Psoas muscle (tissue), 8 donors: ENCODE measurements at places on chromosomes 1 and 21. TPM values are rescaled to one million over a fixed set of nuclear protein-coding genes. Genes with fewer than 3 reads are reported as not detected.

Gene TAS1R1
- total RNA-seq, result not detected

Gene SLC25A34
- total RNA-seq, result 34.7 TPM

Gene TRIM67
- total RNA-seq, result not detected

Gene EDARADD
- not detected for total RNA-seq

Gene CBS
- total RNA-seq, result 1.7 TPM

Gene DCDC2B
- not detected for total RNA-seq

DNA sequence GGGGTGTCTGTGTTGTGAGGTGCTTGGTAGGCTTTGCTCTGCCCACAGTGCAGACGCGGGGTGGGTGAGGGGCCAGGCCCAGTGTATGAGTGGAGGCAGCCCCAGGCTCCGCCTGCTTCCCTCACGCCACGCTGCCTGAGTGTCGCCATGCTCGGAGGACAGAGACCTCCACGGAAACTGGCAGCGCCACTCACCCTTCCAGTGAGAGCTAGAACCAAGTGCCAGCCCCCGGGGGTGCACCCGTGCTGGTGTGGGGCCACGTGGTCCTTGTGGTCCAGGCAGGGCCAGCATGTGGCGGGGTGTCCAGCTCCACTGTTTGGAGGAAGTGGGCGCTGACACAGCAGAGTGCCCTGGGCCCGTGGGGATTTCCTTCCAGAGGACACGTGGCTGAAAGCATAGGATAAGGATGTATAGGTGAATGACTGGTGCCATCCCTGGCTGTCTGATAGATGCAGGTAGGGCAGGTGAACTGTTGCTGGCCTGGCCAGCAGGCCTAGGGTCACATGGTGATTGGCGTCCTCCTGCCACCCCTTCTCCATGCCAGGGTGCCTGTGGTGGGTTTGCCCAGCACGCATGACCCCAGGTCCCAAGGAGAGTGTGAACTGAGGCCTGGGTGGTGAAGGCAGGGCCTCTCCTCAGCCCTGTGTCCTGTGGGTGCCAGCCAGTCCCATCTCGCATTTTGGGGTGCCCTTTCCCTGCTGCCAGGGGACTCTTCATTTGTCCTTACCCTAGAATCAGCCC is 3.8 kb downstream of the LRRC3 start:
- H3K27ac ChIP-seq, result no peak overlapping the region
- H3K4me1 ChIP-seq, result no peaks in the 10 kb centered on the region
- no peaks in the 10 kb centered on the region for H3K36me3 ChIP-seq
- H3K27me3 ChIP-seq, result peaks cover 10% of the 10 kb centered on the region
- DNase-seq, result no peak

DNA sequence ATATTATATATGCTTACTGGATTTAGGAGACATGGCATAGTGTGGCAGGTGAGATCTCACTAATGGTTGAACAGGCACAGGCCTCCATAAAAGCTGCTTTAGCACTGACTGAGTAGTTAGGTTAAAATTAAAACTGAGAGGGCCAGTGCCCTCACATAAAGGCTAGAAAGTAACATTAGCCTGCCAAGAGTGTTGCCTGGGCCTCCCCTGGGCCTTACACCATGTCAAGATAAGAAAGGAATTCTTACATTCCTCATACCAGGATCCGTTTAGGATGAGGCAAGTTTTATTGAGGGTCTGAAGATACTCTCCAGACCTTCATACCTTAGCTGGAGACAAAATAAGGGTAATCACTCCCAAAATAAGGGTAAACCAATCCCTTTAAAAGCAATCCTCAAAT is 1011.8 kb downstream of the PLA2G4A start:
- DNase-seq, result no peak
- H3K36me3 ChIP-seq, result no peaks in the 10 kb centered on the region
- no peak overlapping the region for H3K4me3 ChIP-seq
- H3K4me1 ChIP-seq, result no peaks in the 10 kb centered on the region
- no peaks in the 10 kb centered on the region for H3K27me3 ChIP-seq

DNA sequence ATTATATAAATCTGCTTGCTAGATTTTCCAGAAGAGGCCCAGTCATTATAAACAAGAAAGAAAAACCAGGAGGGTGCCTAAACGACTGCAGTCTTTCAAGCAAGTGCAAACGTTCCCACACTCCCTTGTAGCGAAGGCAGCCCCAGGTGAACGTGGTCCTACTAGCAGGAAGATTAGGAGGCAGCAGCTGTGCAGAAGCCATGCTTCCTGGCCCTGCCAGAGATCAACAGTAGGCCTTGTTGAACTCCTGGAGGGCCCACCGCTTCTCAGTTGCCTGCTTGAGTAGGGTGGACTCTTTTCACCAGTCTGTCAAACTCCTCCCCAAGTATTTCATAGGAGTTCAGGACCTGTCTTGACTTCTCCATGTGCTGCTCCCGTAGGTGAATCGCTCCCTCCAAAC is 163.0 kb upstream of the GORAB start:
- no peaks in the 10 kb centered on the region for H3K4me1 ChIP-seq

- no peaks in the 10 kb centered on the region for H3K4me1 ChIP-seq
- H3K27me3 ChIP-seq, result peaks cover 66% of the 10 kb centered on the region
- no peaks in the 10 kb centered on the region for H3K36me3 ChIP-seq
- H3K4me3 ChIP-seq, result peak within 1 kb of the TSS; percentile 61
Observed at GRCh38 chr1:207454046-207454964, at the start of gene CR2. Gene CR2 (plus strand): TSS chr1:207454328. CDS start chr1:207454419, 91 bp downstream.

DNA sequence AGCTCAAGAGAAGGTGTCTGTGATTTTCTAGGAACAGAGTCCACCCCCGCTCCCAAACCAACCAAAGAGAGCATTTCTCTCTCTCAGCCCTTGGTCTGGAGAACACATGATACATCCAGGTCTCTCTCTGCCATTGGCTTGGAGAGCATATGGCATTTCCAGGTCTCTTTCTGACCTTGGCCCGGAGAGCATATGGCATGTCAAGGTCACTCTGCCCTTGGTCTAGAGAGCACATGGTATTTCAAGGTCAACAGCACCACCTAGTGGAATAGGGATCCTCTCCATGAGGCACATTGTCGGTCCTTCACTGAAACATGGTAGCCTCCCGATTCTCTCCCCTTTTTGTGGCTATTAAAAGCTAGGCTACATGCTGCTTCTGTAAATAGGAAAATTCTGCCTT is 437.7 kb upstream of the OLFM3 start:
- no peak overlapping the region for H3K4me3 ChIP-seq
- H3K27me3 ChIP-seq, result no peaks in the 10 kb centered on the region
- no peaks in the 10 kb centered on the region for H3K36me3 ChIP-seq
- H3K4me1 ChIP-seq, result no peaks in the 10 kb centered on the region

DNA sequence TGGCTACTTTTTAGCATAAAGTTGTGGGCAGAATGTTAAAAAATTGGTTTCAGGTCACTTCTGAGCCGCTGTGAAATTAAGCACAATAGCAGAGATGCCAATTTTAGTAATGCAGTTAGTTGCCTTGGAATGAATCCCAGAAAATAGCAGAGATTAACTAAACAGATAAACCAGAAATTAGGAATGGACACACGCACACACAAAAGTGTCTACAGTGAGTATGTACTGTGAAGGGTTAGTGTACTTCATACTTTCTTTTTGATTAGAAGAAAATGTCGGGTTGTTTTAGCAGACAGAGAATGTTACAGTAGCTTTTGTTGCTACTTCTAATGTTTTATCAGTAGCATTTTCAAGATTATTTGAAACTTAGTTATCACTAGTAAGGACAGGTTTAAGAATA is 106.7 kb downstream of the LEPR start:
- no peaks in the 10 kb centered on the region for H3K36me3 ChIP-seq
- H3K27me3 ChIP-seq, result peaks cover 20% of the 10 kb centered on the region
- H3K27ac ChIP-seq, result peak overlapping the region; percentile 6
- DNase-seq, result no peak
- H3K4me3 ChIP-seq, result peak overlapping the region; percentile 72

DNA sequence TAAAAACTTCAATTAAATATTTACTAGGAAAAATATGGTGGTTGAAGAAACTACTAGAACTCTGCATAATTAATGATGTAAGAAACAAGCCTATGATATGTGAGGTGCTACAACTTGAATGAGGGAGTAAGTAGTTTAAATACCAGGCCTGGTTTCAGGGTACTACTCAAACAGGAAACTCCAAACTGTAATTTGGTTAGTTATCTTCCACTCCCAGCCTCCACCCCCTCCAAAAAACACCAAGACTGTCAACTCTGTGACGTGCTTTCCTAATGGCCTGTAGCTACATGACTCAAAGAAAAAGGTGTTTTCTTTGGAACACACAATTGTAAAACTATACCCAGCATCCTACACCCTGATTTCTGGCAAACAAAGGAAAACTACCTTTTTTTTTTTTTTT is 55.9 kb upstream of the RCC1 start:
- H3K27me3 ChIP-seq, result no peaks in the 10 kb centered on the region
- H3K4me1 ChIP-seq, result no peaks in the 10 kb centered on the region
- H3K4me3 ChIP-seq, result no peak overlapping the region
- DNase-seq, result no peak

DNA sequence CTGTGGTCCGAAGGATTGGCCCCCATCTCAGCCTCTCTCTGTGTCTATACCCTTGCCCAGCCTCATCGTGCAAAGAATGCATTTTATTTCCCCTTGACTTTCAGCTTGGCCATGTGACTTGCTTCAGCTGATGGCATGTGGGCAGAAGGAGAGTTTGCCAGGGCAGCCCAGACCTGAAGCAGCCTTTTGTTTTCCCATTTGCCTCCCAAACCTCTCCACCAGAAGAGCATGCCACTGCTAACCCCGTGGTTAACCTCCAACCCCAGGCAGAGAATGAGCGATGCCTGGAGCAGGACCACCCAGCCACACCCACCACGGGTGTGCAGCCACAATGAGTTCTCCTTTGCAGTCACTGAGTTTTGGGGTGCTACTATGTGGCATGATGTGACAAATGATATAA is 136.4 kb downstream of the SETD4 start:
- no peak for DNase-seq
- H3K36me3 ChIP-seq, result no peaks in the 10 kb centered on the region
- H3K4me3 ChIP-seq, result no peak overlapping the region
- H3K27ac ChIP-seq, result no peak overlapping the region
- H3K4me1 ChIP-seq, result no peaks in the 10 kb centered on the region
- H3K27me3 ChIP-seq, result peaks cover 6% of the 10 kb centered on the region

DNA sequence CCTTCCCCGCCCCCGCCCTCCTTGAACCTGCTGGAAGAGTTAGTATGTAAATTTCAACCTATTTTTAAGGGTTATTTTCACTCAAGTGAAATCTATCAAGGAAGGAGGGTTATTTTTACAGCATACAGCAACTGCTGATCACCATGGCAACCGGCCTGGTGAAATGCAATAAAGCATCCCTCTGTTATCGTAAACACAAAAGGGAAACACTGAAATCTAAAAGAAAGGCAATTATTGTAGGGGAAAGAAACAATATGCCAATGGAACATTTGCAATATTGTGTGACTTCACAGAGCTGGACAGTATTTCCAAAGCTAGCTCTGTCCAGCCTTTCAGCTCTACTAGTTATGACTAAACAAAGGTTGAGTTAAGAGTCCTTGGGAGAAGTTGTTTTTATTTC is 588.3 kb upstream of the PBX1 start:
- no peak for DNase-seq
- H3K27me3 ChIP-seq, result no peaks in the 10 kb centered on the region
- no peak overlapping the region for H3K4me3 ChIP-seq
- H3K36me3 ChIP-seq, result no peaks in the 10 kb centered on the region

GRCh38 chr1:3732434-3733093 is 19.7 kb upstream of the CCDC27 start:
- DNase-seq, result no peak
- peaks cover 22% of the 10 kb centered on the region for H3K27me3 ChIP-seq
- peaks cover 5% of the 10 kb centered on the region for H3K4me1 ChIP-seq
- H3K36me3 ChIP-seq, result no peaks in the 10 kb centered on the region
